ENCODE measurements at places on chromosomes 3 and 15.

GRCh38 chr15:48992545-48992944, 28.8 kb upstream of the SHC4 start:
- peak; percentile 6 for DNase-seq

GRCh38 chr15:60396100-60396499, 1.7 kb downstream of the ANXA2 start:
- DNase-seq = no peak

- no peak for DNase-seq
These were observed 16.3 kb downstream of the CACNA2D2 start for GRCh38 chr3:50487181-50487580.

DNA sequence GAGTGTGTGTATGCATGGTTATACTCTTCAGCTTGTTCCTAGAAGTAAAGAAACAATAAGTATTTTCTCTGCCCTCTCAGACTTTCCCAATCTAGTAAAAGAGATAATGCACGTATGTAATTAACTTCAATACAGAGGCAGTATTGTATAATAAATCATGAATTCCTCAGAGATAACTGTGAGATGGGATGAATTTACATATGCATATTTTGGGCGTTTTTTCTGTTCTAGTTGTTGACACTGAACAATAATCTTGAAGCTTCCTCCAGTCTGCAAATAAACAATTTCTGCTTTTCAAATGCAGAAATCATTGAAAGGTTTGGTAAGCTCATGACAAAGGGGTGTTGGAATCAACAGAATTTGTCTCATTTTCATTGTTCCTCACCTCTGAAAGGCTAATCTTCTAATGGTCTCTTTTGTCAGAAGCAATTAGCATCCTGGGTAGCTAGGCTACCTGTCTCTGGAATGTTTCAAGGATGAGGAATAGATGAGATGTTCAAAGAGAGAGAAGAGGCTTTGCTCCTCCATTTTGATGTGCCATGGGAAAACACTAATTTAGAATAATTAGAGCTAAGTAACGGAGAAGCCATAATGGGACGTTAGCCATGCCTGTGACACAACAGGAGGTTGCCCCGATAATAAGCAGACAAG, 43.3 kb upstream of the SIAH2 start:
- DNase-seq = no peak

DNA sequence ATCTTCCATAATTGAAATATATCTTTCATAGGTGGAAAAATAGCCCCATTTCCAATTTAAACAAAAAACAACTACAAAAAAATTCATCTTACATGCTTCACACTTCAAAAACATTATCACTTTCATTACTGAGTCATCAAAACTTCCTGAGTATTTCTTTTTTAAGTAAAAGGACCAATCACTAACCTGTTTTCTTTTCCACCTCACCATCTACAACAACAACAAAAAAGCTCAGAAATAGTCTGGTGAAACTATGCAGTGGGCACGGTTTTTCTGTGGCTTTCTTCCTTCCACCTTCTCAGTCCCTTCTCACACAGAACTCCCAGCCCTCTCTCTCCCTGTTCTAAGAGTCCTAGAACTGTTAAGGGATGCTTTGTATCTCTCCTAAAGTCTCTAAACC, 20.3 kb upstream of the TNIK start:
- DNase-seq = no peak

DNA sequence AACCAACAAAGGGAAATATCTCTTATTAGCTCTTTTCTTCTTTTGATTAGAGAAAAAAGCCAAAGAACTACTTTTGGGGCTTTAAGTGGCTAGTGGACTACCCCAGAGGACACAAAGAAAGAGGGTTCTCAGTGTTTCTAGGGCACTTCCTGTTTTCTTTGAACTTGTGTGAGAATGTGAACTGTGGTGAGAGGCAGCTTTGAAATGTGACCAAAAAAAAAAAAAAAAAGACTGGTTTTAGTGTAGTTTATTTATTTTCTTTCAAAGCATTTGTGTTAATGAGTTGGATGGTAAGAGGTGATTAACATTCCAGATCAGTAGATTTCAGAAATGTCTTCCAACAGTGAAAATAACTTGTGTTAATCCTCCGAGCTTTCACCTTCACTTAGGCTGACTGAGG, 32.4 kb downstream of the SELENOT start:
- no peak for DNase-seq

- DNase-seq = no peak
These were observed 117.9 kb upstream of the COL8A1 start for GRCh38 chr3:99520513-99520912.

DNA sequence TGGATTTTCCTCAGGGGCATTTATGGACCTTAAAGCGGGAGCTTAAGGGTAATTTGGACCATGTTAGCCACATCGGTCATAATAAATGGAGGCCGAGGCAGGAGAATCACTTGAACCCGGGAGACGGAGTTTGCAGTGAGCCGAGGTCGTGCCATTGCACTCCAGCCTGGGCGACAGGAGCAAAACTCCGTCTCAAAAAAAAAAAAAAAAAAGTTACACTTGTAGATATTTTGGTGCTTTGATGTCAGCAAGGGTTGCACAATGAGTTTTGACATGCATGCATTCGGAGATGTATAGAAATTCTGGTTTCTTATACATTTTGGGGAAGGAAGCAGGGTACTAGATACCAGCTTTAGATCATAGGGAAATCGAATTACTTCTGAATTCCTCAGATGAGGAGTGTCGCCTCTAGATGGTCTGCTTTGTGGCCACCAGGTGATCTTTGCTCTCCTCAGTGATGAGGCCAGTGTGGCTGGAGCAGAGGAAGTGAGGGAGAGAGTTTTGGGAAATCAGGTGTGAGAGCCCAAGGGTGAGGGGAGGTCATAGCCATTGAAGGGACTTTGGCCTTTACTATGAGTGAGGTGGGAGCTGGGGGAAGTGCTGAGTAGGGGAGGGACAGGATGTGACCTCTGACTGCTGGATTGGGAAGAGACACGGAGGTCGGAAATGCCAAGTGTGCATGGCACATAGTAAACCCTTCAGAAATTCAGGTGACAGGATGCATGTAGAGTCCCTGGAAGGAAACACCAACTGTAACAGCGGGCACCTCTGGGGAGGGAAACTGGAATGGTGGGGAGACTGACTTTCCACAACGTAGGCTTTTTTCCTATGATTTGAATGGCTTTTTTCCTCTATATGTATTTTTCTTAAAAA, 8.4 kb upstream of the RBSN start:
- DNase-seq = peak; percentile 50

DNA sequence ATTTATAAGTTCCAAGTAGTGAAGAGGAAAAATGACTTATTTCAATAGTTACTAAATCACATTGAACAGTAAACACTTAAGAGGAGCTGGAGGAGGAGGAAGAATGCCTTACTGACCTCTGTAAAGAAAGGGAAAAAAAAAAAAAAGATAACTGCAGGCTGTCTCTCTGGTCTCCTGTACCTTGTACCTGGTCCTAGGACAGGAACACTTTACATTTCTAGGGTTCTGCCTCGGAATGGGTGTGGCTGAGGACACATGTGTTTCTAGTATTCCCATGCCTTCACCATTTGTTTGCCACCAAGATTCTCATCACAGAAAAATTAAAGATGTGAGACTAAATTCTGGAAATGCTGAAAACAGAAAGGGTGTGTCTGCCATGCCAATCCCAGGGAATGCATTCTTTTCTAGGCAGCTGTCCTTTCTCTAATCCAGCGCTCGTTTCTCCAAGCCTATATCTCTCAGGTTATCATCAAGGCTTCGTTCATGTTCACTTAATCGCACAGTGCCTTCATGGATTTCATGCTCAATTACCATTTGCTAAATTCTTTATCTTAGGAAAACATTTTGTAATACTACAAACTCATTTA, 1208.3 kb downstream of the OTOL1 start:
- DNase-seq = no peak

- DNase-seq = no peak
These were observed 88.2 kb downstream of the GMPS start for GRCh38 chr3:155958676-155959075.

- DNase-seq = peak; percentile 23
These were observed 35.6 kb upstream of the RAB11A start for GRCh38 chr15:65833501-65834205.

GRCh38 chr3:49132437-49133225, at the start of gene LAMB2:
Gene LAMB2, minus strand, starts transcription at chr3:49133050. Its CDS starts 183 bp downstream, at chr3:49132867.
- no peak for DNase-seq

- no peak for DNase-seq
These were observed 38.4 kb downstream of the CMC1 start for GRCh38 chr3:28279770-28280169.

- DNase-seq = no peak
These were observed 707.8 kb upstream of the GOLIM4 start for GRCh38 chr3:168803536-168803935.

GRCh38 chr15:35560870-35561269, 14.9 kb upstream of the DPH6 start:
- no peak for DNase-seq

GRCh38 chr15:92930776-92931175, 30.7 kb downstream of the CHD2 start:
- no peak for DNase-seq

DNA sequence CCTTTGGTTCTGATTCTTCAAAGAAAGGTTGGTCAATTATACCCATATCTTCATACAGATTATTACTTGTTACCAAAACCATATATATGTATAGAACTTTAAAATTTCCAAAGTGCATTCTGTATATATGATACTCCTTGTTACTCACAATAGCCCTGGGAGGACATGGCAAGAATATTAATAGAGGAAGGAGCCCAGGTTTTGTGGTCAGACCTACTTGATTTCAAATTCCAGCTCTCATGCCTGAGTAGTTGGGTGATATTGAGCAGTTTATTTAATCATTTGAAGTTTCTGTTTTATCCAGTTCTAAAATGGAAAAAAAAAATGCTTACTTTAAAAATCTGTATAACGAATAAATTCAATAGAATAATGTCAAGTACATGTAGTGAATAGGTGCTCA, 2.5 kb downstream of the IL1RAP start:
- DNase-seq = no peak

DNA sequence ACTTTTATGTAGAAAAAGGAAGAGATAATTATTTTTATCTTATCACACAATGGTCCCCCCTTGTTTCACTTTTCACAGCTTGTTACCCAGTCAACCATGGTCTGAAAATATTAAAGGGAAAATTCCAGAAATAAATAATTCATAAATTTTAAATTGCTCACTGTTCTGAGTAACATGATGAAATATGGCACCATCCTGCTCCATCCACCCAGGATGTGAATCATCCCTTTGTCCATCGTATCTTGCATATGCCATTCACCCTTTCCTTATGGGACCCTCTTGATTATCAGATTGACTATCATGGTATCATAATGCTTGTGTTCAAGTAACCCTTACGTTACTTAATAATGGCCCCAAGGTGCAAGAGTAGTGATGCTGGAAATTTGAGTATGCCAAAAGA, 43.7 kb downstream of the ANKRD28 start:
- no peak for DNase-seq

- no peak for DNase-seq
These were observed 18.3 kb downstream of the GREM1 start for GRCh38 chr15:32735989-32736700.

DNA sequence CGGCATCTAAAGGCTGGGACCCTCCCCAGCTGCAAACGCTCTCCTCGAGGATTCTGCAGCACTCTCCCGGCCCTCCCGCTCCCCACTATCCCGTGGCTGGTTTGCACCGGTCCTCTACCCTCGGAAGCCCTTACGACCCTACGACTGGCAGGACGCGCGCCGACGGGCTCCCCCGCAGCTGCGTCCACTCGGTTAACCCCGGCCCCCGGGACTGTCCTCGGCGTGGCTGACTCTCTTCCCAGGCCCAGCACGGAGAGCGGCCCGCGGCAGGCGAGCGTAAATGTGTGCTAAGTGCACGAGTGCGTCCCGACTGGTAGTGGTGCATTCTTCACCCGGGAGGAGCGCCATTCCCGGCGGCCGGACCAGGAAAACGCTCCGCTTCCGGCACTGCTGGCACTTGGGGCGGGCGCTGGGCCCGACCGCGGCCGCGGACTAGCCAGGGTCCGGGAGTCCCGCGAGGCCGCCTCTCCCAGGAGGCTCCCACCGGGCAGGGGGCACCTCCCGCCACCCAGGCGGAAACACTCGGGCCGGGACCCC, 508 bp downstream of the GORASP1 start:
- peak; percentile 15 for DNase-seq

DNA sequence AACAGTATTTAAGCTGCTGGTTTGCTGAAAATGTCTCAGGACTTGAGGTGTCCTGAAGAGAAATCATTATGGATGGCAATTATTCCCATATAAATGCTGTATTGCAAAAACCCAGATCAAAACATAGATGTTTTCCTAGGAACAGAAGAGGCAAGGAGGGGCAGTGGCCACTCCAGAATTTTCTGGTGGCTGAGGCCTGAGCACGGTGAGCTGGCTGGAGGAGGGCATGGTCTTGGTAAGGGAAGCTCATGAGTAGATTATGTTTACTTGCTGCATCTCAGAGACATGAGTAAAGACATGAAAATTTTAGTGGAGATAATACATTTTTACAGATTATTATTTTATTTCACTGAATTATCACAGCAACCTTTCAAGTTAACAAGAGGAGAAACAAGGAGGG, 31.1 kb downstream of the PGPEP1L start:
- DNase-seq = no peak

DNA sequence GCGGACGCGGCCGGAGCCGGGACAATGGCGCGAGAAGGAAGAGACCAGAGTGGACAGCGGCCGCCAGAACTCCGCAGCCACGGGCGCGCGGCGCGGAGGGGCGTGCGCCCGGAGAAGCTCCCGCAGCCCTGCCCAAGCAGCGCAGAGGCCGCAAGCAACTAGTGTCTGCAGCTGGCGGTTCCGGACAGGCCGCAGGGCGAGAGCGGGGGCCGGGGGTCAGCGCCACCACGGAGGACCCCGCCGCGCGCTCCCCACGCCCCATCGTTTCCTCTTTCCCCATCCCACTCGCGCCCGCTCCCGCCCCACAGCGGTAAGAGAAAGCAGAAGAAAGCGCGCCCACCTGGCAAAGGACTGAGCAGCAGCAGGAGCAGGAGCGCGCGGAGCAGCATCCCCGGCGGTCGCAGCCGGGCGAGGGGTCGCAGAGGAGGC, 440 bp downstream of the PRTG start:
- DNase-seq = no peak

- no peak for DNase-seq
These were observed 21.4 kb downstream of the ZBTB38 start for GRCh38 chr3:141389703-141390102.

DNA sequence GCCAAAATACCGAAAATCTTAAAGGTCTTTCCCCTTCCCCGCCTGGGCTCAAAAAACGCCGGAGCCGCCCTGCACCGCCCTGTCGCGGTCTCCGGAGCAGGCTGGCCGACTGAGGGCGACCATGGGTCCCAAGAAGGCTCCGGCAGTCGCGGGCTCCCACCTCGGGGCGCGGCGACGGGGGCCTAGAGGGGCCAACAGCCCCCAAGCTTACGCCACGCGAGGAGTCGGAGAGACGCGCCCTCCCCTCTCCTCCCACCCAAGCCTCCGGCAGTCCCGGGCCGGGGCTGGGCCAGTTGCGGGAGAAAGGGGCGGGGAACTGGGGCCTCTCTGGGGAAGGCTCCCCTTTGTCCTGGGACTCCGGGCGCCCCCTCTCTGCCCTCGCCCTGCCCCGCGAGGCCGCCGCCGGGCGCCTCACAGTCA, 69.2 kb downstream of the GOLGA8B start:
- peak; percentile 5 for DNase-seq

GRCh38 chr3:129421988-129422745, 6.3 kb downstream of the EFCAB12 start:
- no peak for DNase-seq
